CD4-positive, alpha-beta T cell treated with Interleukin-21 for 1 hour (primary cell): ENCODE measurements at places on chromosomes 4 and X.

- DNase-seq = no peak
Observed at GRCh38 chrX:39560271-39560670, 537.5 kb downstream of the BCOR start.

- no peak for DNase-seq
Observed at GRCh38 chrX:147738265-147738664, 173.5 kb upstream of the FMR1 start.

GRCh38 chr4:56149591-56149990, 200.8 kb downstream of the CEP135 start:
- no peak for DNase-seq

GRCh38 chr4:635851-636627, 10.7 kb downstream of the PDE6B start:
- DNase-seq = no peak

GRCh38 chr4:158906073-158906472, 137.2 kb downstream of the FNIP2 start:
- DNase-seq = peak; percentile 41

DNA sequence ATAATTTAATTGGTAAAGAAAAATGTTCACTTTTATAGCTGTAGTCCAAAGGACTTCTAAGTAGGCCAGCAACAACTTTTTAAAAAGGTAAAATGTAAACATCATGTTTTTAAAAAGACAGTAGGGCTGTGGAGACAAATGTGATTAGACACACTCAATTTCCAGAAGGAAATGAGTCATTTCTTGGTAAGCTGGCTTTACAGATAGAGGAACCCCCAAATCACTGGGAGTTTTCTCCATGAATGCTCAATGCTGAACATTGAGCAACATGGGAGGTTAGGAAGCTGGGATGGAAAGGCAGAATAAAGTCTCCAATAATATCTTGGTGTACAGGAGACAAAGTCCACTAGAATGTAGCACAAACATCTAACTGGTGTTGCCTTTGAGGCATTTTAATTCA, 121.3 kb downstream of the NWD2 start:
- DNase-seq = no peak

GRCh38 chr4:138627096-138627495, 384.9 kb upstream of the SLC7A11 start:
- DNase-seq = no peak

GRCh38 chr4:138869165-138869564, 146.4 kb upstream of the NOCT start:
- no peak for DNase-seq

DNA sequence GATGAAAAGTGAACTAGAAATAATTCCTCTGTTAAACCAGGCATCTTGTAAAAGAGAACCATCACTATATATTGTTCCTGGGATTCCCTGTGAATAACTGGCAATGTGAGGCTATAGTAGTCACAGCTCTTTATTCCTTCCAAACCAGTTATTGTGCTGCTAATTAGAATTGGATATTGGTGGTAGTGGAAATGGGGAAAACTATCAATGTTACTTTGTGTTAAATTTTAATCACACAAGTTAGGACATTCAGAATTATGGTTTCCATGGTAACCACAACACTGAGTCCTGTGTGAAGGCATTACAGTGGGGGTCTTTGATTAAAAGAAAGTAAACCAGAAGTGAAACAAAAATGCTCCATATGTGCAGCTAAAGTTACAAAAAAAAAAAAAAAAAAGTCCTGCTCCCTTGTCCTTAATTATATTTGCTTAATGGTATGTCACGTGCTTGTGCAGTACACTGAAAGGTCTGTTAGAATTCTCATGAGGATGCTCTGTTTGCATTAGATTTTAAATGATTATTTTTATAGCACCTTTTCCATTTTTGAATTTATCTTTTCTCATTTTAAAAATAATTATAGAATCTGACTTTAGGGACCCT, 200.4 kb downstream of the ADGRL3 start:
- no peak for DNase-seq

DNA sequence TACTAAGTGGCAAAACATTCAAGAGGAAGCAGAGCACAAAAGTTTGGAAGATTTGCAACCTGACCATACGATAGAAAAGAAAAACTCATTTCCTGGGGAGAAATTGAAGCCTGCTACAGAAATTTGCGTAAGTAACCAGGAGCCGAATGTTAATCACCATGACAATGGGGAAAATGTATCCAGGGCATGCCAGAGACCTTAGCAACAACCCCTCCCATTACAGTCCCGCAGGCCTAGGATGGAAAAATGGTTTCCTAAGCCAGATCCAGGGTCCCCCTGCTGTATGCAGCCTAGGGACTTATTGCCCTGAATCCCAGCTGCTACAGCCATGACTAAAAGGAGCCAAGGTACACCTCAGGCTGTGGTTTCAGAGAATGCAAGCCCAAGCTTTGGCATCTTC, 472.2 kb upstream of the KLHL4 start:
- DNase-seq = no peak

GRCh38 chrX:131789664-131790063, 233.4 kb upstream of the STK26 start:
- DNase-seq = no peak

GRCh38 chrX:44085209-44085608, 112.0 kb upstream of the NDP start:
- no peak for DNase-seq

- no peak for DNase-seq
Observed at GRCh38 chr4:41611881-41612871, 74.2 kb downstream of the LIMCH1 start.

DNA sequence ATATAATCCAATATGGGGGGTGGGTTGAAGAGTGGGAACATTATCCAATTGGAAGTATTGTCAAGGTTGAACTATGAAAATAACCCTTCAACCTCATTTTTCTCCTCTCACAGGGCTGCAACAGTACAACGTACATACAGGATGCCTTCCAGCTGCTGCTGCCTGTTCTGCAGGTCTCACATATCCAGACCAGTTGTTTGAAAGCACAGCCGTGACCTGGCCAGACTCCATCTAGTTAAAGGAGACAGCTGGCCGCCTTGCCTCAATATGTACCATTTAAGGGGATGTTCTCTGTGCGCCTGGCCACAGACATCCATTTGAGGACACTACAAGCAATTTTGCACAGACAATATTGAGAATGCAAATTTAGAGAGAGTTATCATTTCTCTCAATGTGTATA, 75.7 kb downstream of the FAM114A1 start:
- no peak for DNase-seq

DNA sequence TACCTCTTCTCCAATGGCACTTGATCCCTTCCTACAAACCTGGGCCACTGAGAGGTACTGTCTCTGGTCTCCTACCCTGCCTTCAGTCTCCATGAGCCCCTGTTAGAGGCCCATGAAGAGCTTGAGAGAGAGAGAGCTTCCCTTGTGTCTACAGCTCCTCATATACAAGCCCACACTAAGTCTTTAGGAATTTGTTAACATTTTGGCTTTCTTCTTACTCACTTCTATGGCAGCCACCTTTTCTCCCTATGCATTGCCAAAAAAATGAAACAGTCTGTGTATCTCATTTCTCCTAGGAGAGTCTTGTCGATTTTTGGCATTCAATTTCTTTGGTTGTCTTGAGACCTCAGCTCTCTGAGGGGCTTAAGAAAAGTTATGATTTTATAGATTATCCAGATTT, 90.9 kb upstream of the LNX1 start:
- no peak for DNase-seq

- DNase-seq = no peak
Observed at GRCh38 chr4:26267087-26267486, 53.7 kb upstream of the RBPJ start.

GRCh38 chr4:26162101-26162500, 158.7 kb upstream of the RBPJ start:
- no peak for DNase-seq

GRCh38 chr4:1137063-1137776, 23.9 kb upstream of the RNF212 start:
- DNase-seq = peak; percentile 27

DNA sequence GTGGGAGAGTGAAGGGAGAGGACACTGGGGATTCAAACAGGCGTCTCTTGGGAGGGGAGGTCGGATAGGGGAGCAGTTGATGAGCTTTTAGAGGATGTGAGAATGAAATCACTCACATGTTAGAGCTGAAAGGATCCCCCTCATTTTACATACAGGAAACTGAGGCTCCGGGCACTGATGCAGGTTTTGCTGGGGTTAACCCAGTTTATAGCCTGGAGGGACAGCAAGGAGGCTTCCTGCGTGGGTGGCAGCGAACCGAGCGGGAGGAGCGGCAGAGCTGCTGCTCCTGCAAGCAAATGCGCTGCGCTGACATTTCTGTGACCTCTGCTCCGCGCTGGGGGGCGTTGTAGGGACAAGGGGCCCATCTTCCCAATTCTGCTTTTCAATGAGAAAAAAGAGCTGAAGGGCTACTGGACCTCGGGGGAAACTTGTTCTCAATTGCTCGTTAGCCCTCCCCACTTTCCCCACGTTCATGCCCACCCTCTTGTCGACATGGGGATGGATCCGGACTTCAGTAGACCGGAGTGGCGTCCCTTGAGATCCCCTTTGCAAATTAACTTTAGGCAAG, 1.2 kb upstream of the NEUROG2 start:
- no peak for DNase-seq

DNA sequence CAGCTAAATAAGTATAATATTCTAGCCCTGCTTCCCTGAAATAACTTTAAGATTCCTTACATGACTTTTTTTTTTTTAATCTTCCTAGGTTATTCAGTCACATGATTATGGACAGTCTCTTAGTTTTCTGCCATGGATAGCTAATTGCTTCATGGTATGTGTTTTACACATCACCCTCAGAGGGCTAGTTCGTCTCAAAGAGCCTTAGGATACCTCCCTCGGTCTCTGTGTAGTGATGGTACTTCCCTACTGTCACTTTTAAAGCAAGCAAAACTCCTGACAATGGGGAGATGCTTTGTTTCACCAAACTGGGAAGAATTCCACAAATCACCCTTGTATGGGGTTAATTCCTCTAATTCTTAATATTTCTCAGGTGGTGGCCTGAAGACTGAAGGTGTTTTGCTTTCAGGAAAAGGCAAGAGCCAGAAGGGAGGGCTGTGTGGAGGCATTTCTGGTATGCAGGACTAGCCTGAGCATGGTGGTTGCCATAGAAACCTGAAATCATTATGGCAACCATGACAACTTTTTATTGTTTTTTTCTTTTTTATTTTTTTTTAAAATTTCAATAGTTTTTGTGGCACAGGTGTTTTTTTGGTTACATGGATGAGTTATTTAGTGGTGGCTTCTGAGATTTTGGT, 70.4 kb downstream of the BEX3 start:
- no peak for DNase-seq

DNA sequence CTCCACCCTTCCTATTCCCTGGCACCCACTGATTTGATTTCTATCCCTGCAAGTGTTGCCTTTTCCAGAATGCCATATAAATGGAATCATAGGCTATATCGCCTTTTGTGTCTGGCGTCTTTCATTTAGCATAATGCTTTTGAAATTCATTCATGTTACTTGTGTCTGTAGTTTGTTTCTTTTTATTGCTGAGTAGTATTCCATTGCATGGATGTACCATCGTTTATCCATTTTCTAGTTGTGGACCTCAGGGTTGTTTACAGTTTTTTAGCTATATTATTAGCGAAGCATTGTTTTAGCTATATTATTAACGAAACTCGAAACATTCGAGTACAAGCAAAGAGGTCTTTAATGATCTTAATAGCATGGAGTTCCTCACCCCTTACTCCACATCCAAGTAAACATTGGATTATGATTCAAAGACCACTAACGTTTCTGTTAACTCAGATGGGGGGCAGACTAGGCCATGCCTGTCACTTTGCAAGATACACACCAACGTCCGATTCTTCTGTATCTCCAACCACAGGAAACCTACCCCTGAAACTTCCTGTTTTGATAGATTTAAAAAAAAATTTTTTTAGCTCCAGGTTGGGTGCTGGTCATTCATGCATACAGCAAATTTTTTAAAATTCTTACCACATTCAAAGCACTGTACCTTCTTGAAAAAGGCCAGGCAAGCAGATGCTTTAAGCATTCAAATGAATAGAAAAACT, 1.1 kb downstream of the DCK start:
- DNase-seq = no peak
